ENCODE measurements at places on chromosomes 7 and 10. TPM values are rescaled to one million over a fixed set of nuclear protein-coding genes. Genes with fewer than 3 reads are reported as not detected.

GDF2 gene
- not detected for total RNA-seq

VIM gene
- total RNA-seq: 1,379 TPM

LBX1 gene
- not detected for total RNA-seq

DNA sequence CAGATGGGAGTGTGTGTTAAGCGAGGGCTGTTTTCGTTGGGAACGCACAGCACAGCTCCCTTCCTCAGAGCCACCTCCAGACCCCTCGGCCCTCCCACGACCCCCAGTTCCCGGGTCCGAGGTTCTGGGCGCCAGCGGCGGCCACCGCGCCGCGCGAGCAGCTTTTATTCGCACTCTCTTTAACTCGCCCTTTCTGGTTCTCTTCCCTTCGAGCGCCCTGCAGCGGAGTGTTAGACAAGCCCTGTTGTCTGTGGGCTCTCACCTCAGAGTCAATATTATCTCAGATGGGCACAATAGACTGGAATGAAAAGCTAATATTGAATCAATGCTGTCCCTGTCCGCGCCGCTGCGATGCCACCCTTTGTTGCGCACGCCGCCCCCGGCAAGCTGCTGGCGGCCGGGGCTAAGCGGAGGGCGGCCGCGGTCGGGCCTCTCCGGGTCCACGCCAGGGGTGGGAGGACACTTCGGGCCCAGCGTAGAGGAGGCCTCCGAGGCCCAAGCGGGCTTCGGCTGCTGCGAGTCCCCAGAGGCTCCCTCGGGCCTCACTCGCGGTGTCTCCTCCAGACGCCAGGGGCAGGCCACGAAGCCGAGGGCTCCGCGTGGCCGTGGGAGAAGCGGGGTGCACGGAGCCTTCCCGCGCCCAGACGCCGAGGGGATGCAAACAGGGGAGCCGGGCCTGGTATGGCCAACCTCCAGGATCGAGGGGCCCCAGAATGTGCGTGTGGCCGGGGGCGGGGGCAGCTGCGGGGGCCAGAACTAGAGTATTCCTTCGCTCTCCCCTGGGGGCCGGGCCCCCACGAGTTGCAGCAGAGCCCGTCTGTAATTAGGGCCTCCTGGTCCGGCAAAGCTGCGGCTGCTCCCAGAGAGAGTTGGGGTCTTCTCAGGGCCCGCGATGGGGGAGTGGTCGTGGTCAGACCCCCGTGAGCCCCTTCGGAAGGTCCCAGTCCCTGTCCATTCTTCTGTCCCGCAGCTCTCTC lies 7.9 kb upstream of the EMX2 start:
- DNase-seq: no peak

DNA sequence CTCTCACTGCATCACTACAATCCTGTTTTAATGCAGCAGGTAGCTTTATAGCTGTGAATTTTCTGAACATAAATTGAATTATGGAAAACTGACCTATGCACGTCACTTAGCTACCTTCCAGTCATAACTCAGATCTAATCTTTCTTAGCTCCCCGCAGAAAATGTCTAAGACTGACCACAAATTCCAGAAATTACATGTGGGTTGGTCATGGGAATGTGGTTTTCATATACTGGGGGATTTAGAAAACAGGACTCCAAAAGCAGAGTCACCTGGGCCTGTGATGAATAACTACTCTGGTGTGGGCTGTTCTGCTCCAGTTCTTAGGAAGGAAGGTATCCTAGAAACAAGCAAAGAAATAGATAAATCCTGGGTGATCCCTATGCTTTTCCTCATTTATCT lies 178.4 kb upstream of the LRRTM3 start:
- no peak for DNase-seq

DNA sequence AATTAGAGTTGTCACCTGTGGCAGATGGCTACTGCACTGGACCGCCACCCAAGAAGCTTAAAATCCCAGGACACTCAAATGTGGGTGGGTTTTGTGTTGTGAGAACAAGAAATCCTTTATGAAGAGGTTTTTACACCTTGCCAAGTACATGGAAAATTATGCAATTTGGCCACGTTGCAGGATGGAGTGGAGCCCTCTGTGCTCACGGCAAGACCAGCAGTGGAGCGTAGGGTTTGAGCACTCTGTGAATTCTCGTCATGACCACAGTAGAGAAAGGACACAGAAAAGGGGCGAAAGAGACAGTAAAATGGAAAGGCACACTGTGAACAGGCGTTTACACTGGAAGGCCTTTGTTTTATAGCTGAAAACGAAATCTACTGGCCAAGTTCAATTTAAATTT lies 222.6 kb downstream of the ADARB2 start:
- no peak for DNase-seq

GIMAP8 gene
- total RNA-seq: 15.2 TPM

DNA sequence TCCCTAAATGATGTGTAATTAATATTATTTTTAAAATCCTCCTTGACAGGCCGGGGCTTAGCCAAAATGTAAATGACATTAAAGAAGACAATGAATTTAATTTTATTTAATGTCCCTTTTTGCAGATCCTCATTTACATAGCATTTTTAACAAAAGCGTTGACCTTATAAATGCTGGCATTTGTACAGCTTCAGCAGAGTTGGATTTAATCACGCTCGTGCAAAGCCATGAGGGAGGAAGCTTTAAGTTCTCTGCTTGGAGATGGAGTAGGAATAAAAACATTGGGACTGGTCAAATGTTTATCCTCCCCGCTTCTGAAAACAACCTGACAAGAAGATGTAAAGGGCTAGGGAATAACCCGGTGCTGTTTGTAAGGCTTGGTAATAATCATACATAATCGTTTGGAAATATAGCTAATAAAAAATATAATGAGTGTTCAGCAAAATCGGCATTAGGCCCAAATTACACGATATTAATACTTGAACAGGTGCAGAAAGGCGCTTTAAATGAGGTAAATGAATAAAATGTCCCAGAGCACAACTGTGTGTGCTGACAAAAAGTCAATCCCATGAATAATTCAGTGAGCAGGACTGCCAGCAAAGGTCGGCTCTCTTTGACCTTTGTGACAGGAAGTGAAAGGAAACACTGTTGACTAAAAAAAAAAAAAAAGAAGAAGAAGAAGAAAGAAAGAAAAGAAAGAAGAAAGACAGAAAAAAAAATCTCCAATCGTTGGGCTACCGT lies 11.5 kb downstream of the EBF3 start:
- DNase-seq: no peak

GRCh38 chr10:99685597-99685967 lies 26.3 kb downstream of the ENTPD7 start:
- DNase-seq: no peak

LIPF gene
- total RNA-seq: not detected

UCMA gene
- not detected for total RNA-seq

DNA sequence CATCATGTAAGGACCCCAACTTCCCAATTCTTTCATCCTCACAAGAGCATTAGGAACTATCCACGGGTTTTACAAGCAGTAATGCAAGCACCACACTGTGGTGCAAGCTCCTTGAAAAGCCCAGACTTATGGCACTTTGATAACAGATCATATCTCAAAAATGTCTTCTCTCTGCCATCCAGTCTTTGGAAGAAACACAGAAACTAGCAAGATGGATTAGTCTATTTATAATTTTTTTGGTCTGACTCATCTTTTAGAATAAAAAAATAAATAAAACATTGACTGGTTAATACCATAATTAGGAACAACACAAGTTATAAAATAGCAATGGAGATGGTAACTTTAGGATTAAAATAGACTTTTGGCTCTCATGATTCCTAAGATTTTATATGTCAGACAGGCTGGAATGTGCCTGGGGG lies 49.0 kb upstream of the CALD1 start:
- DNase-seq: no peak

GRCh38 chr10:125152450-125153368 lies 7.7 kb downstream of the CTBP2 start:
- DNase-seq: no peak

DNA sequence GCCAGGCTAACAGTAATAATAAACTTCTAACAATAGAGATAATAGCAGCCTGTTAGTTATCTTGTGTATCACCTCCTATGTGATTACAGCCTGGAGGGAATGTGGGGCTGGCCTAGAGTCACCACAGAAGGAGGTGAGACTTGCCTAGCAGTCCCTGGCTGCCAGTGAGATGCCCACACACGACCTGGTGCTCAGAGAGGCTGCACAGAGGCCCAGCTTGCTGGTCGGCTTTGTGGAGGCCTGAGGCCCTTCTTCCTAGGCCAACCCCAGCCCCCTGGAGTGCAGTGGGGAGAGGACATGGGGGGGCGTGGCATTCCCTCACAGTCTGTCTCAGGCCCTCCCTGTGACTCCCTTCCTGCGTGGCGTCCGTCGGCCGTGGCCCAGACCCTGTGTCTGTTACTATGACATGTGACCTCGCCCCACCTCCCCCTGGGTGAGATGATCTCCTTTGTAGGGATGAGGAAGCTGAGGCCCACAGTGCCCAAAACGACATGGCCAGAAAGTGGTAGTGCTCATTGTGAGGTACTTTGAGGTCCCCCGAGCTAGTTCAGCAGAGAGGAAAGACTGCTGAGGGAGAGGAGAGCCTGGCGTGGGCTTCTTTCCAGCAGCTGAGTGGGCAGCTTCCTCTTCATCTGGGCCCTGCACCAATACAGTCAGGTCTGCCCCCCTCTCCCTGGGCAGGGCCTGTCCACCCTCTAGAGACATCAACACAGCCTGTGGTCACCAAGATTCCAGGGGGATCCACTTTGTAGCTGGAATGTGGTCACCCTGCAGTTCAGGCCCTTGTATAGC lies 29.7 kb downstream of the UNC5B start:
- DNase-seq: no peak

DNA sequence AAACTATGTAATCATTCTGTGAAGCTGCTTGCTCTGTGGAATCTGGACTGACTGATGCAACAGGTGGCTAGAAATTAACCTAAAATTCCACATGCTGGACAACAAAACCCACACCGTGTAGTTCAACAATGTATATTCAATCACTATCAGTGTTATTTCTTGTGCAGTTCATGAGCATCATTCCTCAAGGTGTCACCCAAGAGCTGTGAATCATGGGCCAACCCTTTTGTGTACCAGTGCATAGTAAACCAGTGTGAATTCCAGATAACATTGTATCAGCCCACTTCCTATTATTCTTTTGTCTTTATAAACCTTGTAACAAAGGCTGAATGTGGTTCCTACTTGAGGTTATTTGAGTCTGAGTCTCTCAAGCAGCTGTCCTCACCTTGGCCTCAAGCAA lies 905.2 kb upstream of the ZNF722 start:
- no peak for DNase-seq

DNA sequence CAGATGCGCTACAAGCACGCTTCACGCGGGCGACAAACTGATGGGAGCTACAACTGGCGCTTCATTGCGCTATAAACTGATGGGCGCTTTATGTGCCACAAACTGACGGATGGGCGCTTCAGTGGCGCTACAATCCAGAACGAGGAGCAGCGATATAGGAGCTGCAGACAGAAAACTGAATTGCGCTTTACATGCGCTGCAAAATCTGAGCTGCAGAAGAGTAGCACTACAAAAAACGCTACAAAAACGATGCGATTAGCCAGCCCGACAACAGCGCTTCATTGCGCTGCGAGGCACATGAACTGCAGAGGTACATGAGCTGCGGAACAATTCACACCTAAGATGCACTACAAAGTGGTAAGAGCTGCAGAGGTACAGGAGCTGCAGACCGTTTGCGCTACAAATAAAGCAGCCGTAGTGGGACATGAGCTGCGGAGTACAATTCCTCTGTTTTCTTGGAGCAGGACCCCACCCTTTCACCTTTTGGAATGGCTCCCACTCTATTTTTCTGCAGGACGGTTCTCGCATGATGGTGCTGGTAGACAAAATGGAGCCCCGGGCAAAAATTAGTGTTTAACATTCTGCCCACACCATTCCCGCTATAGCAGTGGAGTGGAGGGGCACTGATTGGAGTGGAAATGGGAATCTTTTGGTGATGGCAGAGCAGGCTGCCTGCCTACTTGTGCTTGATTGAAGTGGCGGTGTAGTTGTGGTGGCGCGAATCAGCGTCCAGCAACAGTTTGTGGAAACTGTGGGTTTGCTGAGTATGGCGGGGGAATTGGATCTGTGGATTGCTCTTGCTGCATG lies 1.2 kb upstream of the SGCE start:
- DNase-seq: no peak

TCERG1L gene
- 0.32 TPM for total RNA-seq

DNA sequence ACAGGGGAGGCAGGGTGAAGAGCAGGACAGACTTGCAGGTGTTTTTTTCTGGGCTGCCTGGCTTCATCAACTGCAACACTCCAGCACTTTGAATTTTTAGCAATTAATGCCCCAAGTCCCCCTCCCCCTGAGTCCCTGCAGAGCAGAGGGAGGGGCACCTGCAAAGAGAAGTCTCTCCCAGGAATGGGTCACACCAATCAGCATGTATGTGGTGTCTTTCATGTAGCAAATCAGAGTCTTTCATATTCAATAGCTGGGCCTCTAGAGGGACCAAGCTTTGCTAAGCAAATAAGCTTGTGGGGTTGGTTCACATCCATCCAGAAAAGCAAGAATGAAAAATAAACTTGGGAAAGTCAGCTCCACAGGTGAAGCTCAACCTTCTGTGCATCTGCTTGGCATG lies 90.7 kb downstream of the PARP12 start:
- DNase-seq: no peak

DNA sequence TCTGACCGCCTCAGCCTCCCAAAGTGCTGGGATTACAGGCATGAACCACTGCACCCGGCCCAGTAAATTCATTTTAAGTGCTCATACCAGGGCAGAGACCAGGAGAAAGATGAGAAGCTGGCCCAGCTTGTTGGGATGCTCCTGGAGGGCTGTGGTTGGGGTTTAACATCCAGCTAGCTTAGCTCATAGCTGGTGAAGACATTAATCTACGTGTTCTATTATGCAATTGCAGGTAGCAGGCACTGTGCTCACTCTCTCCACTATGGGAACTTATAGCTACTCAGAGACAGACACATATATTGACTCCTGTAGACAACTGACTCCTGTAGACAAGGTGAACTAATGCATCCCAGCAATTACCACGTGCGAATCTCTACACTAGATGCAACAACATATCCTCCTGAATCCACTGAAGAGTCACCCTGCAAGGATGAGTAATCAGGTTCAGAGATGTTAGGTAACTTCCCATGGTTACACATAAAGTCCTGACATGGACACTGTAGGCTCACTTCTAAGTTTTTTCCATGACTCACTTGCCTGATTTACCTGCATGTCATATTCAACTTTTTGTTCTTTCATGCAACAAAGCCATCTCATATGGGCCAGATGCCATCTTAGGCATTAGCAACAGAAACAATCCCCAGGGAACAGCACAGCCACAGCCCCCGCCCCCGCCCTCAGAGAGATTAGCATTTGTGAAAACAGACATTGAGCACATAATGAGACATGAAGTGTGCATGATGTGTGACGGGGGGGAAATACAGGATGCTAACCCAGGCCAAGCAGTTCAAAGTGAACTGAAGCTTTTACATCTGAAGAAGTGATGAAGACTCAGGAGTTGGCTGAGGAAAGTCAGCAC lies 37.2 kb downstream of the ERLIN1 start:
- no peak for DNase-seq

DNA sequence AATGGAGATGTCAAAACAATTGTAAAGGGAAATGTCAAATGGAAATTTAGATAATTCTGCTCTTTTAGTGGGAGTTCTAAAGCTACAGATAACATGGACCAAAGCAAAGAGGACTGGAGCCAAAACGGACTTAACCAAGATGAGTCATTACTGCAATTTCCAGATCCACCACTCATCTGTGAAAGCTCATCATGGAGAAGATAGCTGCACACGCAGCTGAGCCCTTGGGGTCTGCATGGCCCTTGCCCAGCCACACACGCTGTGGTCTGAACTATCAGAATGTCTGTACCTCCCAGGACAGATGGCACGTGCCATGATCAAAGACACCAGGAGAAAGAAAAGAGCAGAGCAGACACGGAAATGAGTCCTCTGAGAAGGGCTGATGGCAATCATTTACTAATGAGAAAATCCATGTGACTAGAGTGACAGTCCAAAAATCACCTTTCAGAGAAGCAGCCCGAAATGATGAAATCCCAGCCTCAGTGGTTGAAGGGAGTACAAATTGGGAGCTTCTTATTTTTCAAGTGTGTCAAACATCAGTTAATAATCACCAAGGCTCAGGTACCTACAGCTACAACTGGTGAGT lies 177.9 kb upstream of the MGMT start:
- DNase-seq: no peak
